ENCODE measurements at places on chromosomes 12 and 14.
A peak's percentile ranks its signal among the peaks of the same experiment; 100 is the strongest.

DNA sequence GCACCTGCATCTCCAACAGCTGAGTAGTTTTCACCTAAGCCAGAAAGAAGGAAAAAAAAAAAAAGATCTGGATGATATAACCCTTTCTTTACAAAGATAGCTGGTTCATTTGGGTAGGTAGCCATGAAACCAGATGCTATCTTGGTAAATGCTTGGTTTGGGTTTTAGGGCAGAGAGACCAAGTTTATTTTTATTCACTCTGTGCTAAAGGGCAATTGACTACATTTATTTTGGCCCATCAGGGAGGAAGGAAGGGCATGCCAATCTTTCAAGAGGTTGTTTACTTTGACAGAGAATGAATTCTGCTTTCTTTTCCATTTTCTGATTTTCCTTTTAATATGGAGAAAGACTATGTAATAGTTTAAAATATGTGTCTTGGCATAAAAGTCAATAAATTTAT lies 91.0 kb downstream of the NTN4 start:
- no peak for DNase-seq

DNA sequence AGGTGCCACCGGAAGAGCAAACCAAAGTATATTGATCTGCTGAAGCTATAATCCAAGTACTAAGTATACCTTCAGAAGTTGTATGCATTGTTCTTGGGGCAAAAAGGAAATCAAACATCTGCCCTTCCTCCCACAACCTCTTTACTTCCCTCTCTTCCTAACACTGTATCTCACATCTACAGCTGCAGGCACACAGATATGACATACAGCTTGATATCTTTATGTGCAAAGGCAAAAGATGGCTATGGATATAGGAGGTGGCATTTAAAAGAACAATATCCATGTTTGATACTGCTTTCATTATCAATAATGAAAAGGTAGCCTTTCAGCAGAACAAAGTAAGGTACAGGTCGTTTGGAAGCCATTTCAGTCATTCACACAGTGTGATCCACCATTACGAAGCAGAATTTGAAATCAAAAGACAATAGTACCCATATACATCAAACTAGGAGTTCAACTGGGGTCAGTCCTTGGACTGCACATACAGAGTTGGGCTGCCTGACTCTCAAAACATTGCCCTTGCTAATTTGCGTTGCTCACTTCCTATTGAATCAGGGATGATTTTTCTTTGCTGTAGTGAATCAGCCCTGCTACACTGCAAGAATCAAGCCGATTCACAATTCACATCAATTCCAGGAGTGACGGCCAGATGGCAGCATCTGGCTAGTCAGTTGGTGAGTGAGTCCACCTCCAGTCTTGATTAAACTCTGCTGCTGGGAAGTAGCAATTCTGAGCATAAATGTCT lies 8.9 kb downstream of the ANG start:
- peak; percentile 61 for DNase-seq

- DNase-seq: no peak
Observed at GRCh38 chr12:57236925-57237595, 7.5 kb downstream of the SHMT2 start.

- no peak for DNase-seq
Observed at GRCh38 chr14:42734041-42734440, 1127.4 kb downstream of the LRFN5 start.

DNA sequence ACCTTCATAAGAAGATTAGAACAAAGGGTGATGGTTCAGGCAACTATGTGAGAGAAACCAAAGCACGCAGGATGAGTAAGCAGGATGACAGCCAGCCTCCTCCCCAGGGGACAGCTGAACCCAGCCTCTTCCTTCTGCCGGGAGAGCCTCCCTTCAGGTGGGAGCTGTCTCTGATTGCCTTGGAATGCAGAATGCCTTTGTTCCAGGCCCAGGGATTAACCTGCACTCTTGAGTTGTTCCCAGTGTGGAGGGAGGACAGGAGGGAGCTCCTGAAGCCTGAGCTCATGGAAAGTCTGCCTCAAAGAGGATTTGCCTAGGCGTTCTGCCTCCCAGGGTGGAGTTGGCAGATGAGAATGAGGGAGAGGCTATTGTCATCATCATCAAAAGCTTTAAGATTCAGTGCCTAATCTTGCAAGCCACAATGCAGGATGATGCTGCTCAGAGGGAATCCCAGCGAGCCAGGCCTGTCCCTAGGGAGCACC lies 3.6 kb upstream of the KRT6A start:
- no peak for DNase-seq

DNA sequence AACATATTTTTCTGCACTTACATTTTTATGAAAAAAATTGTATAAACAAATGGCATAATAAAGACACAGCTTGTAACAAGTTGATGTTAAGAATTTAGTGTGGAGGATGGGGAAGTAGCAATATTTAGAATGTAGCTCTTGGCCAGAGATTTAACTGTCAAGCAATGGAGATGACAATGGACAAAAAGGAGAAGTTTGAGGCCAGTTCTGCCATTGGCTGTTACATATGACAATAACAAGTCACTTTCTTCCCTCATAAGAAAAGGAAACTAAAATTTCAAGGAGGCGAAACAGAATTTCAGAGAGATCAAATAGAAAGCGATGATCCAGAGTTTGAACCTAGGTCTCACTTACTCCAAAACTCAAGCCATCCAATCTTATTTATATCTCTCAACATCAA lies 122.8 kb upstream of the CCDC175 start:
- DNase-seq: no peak

GRCh38 chr12:43832463-43833168 lies 3.3 kb upstream of the TMEM117 start:
- no peak for DNase-seq

GRCh38 chr12:77384941-77385340 lies 319.6 kb upstream of the E2F7 start:
- no peak for DNase-seq

DNA sequence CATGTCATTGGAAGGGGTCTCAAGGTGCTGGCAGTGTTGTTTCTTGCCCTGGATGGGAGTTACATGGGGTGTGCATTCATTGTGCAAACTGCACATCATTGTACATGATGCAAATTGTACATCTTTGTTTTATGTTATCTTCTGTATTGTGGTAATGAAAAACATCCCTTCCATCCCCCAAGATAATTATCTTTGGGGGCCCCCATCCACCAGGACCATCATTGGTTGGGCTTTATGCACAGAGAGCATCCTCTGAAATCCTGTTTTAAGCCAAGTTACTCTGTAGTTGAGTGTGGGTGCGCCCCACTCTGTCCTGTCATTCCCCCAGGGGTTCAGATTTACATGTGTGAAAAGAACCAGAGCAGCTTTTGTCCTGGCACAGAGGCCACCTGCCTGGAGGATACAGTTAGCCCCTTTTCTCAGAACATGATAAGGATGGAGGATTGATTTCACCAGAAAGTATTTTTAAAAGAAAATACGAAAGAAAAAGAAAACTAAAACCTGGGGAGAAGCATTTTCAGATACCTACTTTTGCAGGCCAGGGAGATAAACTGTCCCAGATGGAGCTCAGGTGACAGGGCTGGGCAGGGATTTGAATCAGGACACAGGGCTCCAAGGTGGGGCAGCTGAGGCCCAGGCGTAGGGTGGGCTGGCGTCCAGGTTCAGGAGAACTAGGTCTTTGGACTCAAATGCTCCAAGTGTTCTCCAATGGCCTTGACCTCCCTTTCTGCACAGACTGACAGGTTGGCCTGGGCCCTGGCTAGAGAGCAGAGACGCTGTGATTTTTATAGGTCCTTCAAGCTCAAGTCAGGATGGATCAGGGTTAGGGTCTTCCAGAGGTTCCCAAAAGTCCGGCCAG lies 17.2 kb downstream of the WSCD2 start:
- no peak for DNase-seq

- no peak for DNase-seq
Observed at GRCh38 chr12:20701106-20701505, 6.0 kb downstream of the SLCO1C1 start.

- DNase-seq: no peak
Observed at GRCh38 chr12:131600160-131600532, 110.7 kb upstream of the SFSWAP start.

- DNase-seq: no peak
Observed at GRCh38 chr12:130254461-130255276, 83.0 kb upstream of the PIWIL1 start.

- no peak for DNase-seq
Observed at GRCh38 chr14:72747652-72748051, 146.2 kb downstream of the DPF3 start.

DNA sequence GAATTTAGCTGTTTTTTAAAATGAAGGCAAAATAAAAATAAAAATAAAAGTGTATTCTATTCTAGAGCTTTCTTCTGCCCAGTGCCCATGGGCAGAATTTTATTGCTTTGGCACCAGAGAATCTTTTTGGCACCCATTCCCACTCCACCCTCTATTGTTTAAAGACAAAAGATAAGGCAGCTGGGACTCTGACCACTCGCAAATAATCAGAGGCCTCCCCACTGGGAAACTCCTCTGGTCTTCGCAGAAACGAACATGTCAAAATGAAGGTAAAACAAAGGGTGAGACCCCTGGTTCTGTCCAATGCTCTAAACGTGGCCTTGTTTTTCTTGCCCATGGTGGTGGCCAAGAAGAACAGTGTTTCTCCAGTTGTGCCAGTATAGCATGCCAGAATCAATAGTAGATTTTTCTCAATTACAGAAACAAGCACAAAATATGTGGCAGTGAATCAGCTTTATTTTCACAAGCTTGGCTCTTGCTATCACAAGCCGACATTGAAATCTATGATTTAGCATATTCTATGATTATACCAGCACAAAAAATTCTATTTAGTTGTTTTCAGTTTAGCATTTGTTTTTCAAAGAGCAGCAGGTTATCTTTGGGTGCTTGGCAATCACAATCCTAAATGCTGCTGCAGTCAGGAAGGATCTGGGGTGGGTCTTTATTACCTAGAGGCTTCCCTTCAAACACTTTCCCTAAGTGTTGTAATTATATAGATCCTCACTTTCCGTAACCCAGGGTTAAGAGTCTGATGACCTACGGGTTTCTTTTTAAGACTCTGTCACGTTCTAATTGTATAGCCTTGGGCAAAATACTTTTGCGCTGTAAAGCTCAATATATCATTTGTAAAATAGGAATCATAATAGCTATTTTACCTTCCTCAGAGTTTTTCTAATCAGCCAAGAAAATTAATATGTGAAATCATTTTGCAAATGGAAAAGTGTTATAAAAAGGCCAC lies 50.5 kb downstream of the KITLG start:
- no peak for DNase-seq

DNA sequence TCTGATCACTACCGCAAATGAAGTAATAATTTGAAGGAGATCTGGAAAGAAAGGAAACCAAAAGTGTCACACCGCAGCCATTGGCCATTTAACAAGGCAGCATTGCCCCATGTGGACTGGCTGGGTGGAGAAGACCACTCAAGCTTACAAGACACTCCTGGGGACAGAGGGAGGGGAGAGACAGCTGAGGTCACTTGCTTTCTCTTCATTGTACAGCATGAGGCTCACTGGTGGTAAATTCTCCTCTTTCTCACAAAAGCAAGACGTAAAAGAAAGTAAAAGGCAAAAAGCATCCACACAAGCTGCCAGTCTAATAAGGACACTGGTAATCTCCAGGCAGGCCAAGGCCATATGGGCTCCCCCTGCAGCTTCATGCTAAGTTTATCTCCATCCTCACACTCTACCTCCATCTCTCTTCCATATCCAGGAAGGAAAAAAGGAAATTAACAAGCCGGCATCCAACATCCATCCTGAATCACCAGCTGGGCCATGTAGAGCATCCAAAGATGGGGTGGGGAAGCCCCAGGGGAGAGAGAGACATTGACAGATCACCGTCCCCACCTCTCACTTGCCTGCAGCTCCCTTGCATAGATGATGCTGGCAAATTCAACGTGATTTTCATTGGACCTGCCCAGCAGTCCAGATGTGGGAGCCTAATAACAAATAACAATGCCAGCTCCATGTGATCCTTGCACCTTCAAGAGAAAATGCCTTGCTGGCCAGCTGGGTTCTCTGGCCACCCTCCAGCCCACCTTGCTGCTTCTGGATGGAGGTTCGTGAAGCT lies 100.6 kb downstream of the DPF3 start:
- no peak for DNase-seq

DNA sequence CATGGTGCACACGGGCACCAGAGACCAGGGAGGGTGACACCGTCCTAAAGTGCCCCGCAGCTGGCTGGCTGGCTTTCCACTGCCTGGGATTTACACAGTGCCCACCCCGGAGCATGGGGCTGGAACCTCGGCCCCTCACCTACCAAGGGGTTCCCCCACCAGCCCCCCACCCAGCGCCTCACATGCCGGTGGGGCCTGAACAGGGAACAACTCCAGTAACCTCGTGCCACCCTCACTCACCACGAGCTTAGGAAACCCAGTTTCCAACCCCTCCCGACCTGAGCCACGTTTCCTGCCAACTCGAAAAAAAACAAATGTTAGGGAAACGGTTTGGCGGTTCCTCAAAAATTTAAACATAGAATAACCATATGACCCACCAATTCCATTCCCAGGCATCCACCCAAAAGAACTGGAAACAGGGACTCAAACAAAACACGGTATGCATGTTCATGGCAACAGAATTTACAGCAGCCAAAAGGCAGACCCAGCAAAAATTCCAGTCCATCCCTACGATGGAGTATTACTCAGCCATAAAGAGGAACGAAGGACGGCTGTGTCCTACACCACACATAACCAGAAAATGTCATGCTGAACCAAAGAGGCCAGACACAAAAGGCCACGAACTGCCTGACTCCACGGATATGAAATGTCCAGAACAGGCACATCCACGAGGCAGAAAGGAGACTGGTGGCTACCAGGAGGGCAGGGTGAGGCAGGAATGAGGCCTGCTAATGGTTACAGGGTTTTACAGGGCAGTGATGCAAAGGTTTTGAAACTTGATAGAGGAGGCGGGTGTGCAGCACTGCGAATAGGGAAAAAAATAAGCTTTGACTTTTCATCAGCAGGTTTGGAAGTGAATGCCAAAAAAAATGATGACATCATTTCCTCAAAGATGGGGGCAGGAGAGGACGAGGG lies 68.9 kb downstream of the NCOR2 start:
- no peak for DNase-seq

DNA sequence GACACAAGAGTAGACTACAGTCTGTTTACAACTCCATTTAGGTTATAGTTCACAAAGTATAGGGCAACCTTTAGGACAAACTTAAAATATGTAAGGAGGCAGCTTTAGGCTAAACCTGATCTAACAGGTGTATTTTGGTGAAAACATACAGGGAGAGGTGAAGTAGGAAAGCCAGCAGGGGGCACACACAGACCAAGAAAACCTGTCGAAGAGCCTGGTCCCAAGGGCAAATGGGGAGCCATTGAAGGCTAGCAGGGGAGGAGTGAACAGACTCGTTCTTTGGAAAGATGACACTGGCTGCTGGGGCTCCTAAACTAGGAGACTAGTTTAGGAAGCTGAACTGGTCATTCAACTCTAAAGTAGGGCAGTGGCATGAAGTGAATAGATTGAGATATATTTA lies 138.8 kb upstream of the WSCD2 start:
- DNase-seq: peak; percentile 24

GRCh38 chr12:3333583-3333982 lies 157.4 kb upstream of the PRMT8 start:
- no peak for DNase-seq

GRCh38 chr12:19138956-19139355 lies 9.4 kb downstream of the PLEKHA5 start:
- no peak for DNase-seq

DNA sequence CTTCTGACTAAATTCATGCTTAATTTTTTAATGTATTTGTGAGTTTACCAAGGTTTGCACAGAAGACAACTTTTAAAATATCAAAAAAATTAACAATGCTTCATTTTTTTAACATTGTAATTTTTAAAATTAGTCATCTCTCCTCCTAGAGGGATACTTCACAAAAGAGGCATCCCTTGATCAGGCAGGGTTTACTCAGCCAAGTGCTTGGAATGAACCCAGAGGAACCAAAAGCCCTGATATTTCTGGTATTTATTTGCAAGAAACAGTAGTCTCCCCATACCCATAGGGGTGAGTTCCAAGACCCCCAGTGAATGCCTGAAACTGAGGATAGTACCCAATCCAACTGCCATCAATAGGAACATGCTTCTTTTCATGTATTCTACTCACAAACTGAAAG lies 52.5 kb downstream of the GARIN6 start:
- DNase-seq: no peak

Measured in activated CD8-positive, alpha-beta memory T cell treated with anti-CD3 and anti-CD28 coated beads, Interleukin-2, amount 50 U/mL, for 4 hours (primary cell).